CD8-positive, alpha-beta memory T cell (primary cell): ENCODE measurements at places on chromosomes 3 and 15.

- DNase-seq = no peak
Measured at GRCh38 chr15:92733934-92734521, 78.5 kb upstream of the FAM174B start.

GRCh38 chr15:88249220-88249619 is 7.3 kb downstream of the NTRK3 start:
- no peak for DNase-seq

DNA sequence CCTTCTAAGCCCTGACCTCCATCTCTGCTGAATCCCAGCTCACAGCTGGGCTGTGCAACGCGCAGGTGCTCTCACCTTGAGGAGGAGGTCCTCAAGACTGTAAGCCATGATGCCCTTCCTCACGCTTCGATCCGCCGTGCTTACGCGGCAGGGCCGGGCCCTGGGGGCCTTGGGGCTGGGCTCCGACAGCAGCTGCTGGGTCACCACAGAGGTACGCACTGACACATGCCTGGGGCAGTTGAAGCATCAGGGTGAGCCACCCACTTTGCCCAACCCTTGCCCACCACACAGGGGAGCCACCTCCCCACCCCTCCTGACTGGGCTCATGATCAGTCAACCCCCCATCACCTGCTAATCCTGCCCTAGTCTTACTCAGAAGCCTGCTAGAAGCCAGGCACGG is 3.1 kb downstream of the CIDEC start:
- DNase-seq = no peak

- no peak for DNase-seq
Measured at GRCh38 chr3:127253491-127253890, 34.4 kb downstream of the PRR20G start.

DNA sequence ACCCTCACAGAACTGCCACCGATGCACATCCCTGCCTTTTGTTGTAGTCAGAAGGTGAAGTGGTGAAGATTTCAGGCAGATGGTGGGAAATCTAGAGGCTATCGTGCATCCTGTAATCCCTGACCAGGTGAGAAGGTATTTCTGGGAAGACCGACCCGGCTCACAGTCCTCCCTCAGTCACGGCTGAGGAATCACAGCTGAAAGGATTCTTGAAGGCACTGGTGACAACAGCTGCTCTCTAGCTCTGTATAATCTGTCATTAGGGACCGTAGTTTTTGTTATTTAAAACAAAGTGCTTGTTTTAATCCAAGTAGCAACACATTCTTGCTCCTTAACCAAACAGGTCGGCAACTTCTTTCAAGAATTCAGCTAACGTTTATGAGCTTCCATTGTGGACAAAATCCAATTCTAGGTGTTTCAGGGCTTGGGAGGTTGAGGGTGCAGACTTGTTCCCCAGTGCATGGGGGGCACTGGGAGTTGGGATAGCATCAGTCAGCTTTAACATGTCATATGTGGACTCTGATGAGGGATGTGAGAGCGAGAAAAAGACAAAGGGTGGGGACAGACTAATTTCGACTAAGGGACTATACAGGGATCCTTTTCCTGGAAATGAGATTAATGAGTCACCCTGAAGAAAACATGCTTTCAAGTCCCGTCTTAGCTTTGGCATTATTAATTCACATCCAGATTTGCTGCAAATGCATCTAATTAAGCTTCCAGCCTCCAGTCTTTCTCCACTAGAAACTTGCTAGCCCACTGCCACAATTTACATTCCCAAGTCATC is 141.0 kb upstream of the RASGRP1 start:
- DNase-seq = no peak

- DNase-seq = no peak
Measured at GRCh38 chr3:136444581-136444980, 194.4 kb downstream of the PCCB start.

- DNase-seq = no peak
Measured at GRCh38 chr15:28096411-28096669, 2.8 kb downstream of the OCA2 start.

- DNase-seq = no peak
Measured at GRCh38 chr3:377158-377561, 180.6 kb downstream of the CHL1 start.

DNA sequence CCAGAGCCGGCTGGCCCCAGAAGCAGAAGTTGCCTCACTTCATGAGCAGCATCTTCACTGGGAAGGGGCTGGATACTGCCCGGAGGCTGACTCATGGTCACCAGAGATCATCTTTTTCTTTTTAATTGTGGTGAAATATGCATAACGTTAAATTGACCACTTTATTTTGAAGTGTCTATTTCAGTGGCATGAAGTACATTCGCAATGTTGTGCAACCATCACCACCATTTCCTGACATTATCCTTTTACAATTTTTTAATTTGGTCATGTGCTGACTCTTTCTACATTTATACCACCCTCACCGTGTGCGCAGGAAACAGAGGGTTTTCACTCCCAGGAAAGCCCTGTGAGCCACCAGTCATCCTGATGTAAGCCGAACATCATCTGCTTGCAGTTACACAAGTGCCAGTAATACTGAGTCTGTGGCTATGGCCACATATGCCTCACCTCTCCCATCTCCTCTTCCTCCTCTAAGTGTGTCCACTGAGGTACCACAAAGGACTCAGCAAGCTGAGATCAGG is 51.6 kb upstream of the ABHD17C start:
- no peak for DNase-seq

DNA sequence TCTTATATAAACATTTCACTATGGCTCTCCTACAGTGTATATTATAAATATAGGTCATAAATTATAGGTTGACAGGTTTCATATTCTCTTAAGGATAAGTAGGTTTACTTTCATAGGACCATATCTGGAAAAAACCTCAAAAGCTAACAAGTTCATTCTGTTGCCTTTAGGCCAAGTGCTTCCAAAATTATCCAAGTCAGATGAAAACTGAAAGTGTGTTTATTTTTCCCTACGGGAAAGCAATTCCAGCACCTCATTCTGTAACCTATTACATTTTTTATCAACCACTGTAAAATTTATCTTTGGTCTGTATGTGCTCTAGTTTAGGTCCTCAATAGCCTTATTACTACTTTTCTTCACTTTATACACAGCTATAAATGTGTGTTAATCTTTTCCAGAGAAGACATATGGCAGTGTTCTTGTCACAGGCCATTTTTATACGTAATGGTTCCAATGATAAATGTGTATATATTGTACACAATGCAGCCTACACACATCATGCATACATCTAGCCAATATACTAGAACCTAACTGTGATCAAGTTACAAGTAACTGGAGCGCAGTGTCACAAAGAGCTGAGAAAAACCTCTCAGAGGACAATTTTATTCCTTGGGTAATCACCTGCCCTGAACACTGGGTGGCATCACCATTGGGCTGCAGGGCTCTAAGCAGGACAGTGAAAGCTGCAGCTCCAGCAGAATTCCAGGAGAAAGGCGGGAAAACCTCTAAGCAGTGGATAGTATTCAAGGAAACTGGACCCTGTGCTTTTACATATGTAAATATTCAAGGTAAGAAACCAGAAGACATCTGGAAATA is 251.3 kb downstream of the CTNNB1 start:
- DNase-seq = no peak

- DNase-seq = no peak
Measured at GRCh38 chr15:44633603-44634002, 29.9 kb downstream of the SPG11 start.
